NCI-H1417 treated with DMSO at 0.1 percent for 48 hours (cell line): ENCODE measurements at places on chromosomes 1 and 21.

- DNase-seq, result no peak
Measured at GRCh38 chr1:54528613-54529012, 19.4 kb upstream of the ACOT11 start.

GRCh38 chr1:218480588-218481099, 135.5 kb downstream of the TGFB2 start:
- no peak for DNase-seq

- no peak for DNase-seq
Measured at GRCh38 chr1:207854001-207854400, 56.9 kb downstream of the CD34 start.

- no peak for DNase-seq
Measured at GRCh38 chr1:172408958-172409357, 11.5 kb upstream of the C1orf105 start.

- no peak for DNase-seq
Measured at GRCh38 chr1:243415663-243416408, 160.0 kb downstream of the SDCCAG8 start.

GRCh38 chr21:46100020-46100419, 2.1 kb downstream of the COL6A2 start:
- DNase-seq, result no peak

GRCh38 chr1:213335084-213335483, 284.0 kb downstream of the RPS6KC1 start:
- peak; percentile 91 for DNase-seq

DNA sequence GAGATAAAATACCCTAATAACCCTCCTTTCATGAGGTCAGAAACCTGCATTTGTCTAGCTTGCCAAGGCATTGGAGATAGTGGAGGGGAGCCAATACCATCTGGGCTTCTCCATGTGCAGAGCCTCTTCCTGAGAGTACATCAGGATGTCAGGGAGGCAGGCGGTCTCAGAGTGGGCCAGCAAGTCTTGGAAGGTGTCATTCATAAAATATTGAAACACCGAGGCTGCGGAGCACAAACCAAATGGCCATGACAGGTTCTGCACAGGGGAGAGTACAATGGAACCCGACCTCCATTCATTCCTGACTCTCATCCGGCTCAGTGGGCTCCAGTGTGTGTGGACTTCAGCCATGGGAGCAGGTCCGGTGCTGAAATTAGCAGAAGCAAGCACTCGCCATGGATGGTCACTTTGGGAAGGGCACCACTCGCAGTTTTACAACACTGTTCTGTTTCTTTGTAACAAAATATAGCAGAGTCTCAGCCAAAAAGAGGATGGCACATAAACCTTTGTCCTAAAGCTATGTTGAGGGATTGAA, 446.6 kb downstream of the SIPA1L2 start:
- no peak for DNase-seq

DNA sequence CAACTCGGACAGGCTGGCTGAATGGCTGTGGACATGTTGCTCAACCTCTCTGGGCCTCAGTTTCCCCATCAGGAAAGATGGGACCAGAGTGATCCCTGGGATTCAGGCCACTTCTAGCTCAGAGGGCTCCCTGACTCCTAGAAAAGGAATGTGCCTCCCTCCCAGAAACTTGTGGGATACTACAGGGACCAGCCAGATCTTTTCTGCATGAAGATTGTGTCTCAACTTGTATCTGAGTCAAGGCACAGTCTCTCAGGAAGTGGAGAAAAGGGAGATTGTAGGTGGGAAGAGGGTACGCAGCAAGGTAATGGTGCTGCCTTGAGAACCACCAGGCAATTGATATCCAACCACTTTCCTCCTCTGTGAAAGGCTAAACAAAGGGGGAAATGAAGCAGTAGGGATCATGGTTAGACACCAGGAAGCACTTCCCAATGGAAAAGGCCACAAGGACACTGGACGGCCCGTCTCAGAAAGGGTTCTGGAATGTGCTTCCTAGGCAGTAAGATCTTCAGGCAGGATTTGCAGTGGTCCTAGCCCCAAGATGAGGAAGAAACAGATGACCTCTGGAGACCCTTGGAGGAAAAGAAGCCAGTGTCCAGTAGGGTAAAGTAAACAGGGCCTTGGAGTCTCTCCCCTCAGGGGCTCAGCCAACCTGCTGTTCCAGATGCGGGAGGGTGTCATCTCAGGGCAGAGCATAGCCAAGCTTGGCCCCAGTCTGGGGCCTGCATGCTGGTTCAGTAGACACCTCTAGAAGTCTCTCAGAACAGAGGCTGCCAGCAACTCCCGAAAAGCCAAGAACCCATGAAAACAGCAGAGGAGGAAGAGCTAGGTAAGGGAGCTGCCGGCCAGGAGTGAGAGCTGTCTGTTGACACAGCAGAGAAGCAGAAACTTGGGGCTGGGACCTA, 16.8 kb downstream of the IFFO2 start:
- DNase-seq, result no peak

GRCh38 chr1:150429805-150430204, 57.4 kb upstream of the TARS2 start:
- DNase-seq, result peak; percentile 3

- DNase-seq, result no peak
Measured at GRCh38 chr1:90504509-90504908, 212.6 kb downstream of the BARHL2 start.
